Diencephalon (tissue), 1 donor: ENCODE measurements at places on chromosomes 7 and 10. TPM values are rescaled to one million over a fixed set of nuclear protein-coding genes. Genes with fewer than 3 reads are reported as not detected.

Gene AKR1D1
- not detected for total RNA-seq

Gene ZNF680
- 52.1 TPM for total RNA-seq

Gene RNF133
- total RNA-seq = 0.23 TPM

Gene GHRHR
- total RNA-seq = 2.8 TPM

Gene GRM8
- total RNA-seq = 28.4 TPM

Gene PSPH
- 28.8 TPM for total RNA-seq

Gene PVRIG
- not detected for total RNA-seq

Gene IRF5
- total RNA-seq = 3.9 TPM
